ENCODE measurements at places on chromosomes 3 and 15.

DNA sequence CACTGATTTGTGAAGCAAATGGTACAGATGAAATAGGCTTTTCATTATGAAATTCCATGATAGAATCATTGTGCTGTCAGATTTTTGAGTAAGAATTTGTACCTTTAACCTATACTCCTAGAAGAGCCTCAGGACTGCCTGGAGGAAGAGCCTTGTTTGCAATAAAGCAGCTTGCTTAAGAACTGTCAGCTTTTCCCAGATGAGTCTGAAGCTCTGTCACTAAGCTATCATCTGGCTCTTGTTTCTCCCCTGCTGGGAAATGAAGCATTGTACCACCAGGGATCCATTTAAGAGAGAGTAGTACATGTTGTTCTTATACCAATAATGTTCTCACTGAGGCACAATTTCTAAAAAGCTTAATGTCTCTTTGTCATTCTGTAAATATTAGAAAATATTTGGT lies 85.1 kb upstream of the FLNB start:
- H3K4me3 ChIP-seq: no peak overlapping the region
- no peaks in the 10 kb centered on the region for H3K4me1 ChIP-seq
- H3K27ac ChIP-seq: no peak overlapping the region
- DNase-seq: no peak
- peaks cover 50% of the 10 kb centered on the region for H3K36me3 ChIP-seq

- no peak overlapping the region for H3K27ac ChIP-seq
- H3K27me3 ChIP-seq: peaks cover 2% of the 10 kb centered on the region
- DNase-seq: no peak
- no peaks in the 10 kb centered on the region for H3K36me3 ChIP-seq
These were observed 51.1 kb downstream of the CGNL1 start for GRCh38 chr15:57427367-57427821.

GRCh38 chr3:66466606-66467270 lies 34.1 kb downstream of the LRIG1 start:
- no peak for DNase-seq
- peak overlapping the region; percentile 38 for H3K27ac ChIP-seq
- H3K27me3 ChIP-seq: no peaks in the 10 kb centered on the region
- peaks cover 78% of the 10 kb centered on the region for H3K4me1 ChIP-seq
- H3K36me3 ChIP-seq: peaks cover 42% of the 10 kb centered on the region

DNA sequence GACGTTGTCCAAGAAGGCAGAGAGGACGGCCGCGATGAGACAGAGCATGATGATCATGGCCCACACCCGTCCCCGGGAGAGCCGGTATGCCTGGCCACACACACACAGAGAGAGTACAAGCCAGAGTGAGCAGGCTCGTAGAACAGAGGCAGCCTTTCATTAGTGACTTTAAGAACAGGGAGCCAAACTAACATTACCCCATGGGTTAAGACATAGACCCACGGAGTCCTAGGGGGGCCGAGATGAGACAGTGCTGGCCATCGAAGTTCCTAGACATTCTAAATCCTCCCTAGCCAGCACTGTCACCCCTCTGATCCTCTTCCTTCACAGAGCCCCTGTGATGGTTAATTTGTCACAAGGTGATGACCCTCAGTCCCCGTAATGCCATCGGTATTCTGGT lies 114.0 kb downstream of the OCA2 start:
- no peak overlapping the region for H3K4me3 ChIP-seq
- no peaks in the 10 kb centered on the region for H3K27me3 ChIP-seq
- DNase-seq: no peak

- peaks cover 2% of the 10 kb centered on the region for H3K27me3 ChIP-seq
- peak; percentile 45 for DNase-seq
- H3K4me3 ChIP-seq: no peak overlapping the region
- H3K27ac ChIP-seq: no peak overlapping the region
These were observed 8.2 kb upstream of the ZNF589 start for GRCh38 chr3:48232734-48233133.

GRCh38 chr15:51706926-51707608 lies 25.8 kb downstream of the SCG3 start:
- no peaks in the 10 kb centered on the region for H3K36me3 ChIP-seq
- peaks cover 14% of the 10 kb centered on the region for H3K27me3 ChIP-seq
- no peak overlapping the region for H3K27ac ChIP-seq
- H3K4me1 ChIP-seq: no peaks in the 10 kb centered on the region
- no peak for DNase-seq
- H3K4me3 ChIP-seq: no peak overlapping the region

- H3K27me3 ChIP-seq: peaks cover 5% of the 10 kb centered on the region
- H3K36me3 ChIP-seq: no peaks in the 10 kb centered on the region
- H3K4me3 ChIP-seq: no peak overlapping the region
- H3K4me1 ChIP-seq: no peaks in the 10 kb centered on the region
These were observed 60.5 kb downstream of the FBN1 start for GRCh38 chr15:48584812-48585563.
